ENCODE measurements at places on chromosomes 5 and 9.

DNA sequence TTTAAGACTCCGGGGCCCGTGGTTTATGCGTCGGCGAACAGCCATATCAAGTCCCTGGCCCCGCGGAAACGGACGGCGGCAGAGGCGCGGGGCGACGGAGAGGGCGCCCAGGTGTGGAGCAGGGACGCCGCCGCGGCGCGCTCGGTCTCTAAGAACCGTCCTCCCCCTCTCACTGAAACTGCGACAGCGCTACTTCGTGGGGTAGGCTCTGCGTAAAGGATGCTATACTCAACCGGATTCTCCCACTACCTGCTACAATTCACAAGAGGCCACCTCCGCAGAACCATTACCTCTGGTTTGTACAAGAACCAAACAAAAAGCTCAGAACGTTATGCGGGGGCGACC, 404 bp downstream of the MRNIP start:
- peak; percentile 49 for DNase-seq

DNA sequence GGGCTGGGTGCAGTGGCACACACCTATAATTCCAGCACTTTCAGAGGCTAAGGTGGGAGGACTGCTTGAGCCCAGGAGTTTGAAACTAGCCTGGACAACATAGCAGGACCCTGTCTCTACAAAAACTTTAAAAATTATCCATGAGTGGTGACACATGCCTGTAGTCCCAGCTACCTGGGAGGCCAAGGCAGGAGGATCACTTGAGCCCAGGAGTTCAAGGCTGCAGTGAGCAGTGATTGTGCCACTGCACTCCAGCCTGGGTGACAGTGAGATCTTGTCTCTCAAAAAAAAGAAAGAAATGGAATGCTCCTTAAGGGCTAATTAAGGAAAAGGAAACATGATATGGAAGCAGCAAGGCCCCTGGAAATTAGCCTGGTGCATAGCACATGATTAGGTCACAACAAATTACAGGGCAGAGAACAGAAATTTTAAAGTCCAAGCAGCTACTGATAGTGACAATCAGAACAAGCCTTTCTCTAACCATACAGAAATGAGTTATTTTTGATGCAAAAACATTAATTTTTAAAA, 19.5 kb downstream of the ANKH start:
- DNase-seq: no peak

DNA sequence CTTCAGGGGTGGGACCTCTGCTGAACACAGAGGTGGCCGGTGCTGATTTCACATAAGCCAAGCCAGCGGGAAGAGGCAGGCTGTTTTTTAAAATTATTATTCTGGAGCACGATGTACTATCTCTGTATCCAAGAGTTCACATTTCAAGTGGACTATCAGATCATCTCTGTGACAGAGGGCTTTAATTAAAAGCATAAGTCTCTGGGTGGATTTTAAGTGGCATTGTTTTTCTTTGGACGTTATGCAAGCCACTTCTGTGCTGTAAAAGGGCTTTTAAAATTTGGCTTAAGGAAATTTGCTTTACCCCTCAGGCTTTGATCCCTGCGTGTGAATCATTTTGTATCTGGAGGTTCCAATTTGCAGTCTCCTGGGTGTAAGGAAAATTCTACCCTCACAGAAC, 124.7 kb downstream of the PALM2AKAP2 start:
- no peak for DNase-seq

- no peak for DNase-seq
These were observed 497.2 kb downstream of the MAT2B start for GRCh38 chr5:164002628-164003027.

DNA sequence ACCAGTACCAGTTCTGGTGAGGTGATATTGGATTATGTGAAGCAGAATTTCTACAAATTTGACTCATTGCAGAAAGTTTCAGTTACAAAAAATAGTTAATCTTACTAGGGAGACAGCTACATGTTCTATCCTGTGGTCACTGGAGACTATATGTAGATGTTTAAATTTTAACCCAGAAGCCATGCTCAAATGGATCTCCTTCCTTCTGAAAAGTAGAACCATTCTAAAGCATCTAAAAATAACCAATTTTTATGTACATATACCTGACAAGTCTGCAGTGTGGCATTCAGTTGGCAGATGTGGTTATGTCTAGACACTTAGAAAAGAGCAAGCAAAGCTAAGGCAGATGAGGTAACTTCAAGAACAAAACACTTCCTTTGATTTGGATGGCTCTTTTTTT, 65.5 kb upstream of the POU4F3 start:
- DNase-seq: no peak

GRCh38 chr5:115306011-115306536, 9.6 kb upstream of the CCDC112 start:
- no peak for DNase-seq

GRCh38 chr9:13502484-13502883, 223.0 kb upstream of the MPDZ start:
- no peak for DNase-seq

GRCh38 chr5:112440031-112440430, 21.0 kb upstream of the EPB41L4A start:
- no peak for DNase-seq

DNA sequence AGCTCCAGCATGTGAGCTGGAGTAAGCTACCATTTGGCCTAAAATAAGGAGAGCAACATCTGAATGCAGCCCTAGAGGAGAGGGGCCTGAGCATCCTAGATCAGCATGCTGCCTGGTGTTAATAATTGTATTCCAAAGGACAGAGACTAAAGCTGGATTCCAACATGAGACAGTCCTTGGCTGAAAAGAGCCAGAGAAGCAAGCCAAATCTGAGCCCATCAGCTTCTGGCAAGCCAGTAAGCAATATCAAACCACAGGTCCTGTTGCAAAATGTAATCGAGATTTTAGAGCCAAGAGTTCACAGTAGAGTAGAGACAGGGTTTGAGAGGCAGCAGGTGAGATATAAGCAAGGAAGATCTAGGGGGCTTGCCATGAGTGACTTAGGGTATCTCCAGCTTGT, 42.3 kb upstream of the DMAC1 start:
- DNase-seq: no peak

All from activated naive CD4-positive, alpha-beta T cell (primary cell).